ENCODE measurements at places on chromosomes 7 and 10.
A peak's percentile ranks its signal among the peaks of the same experiment; 100 is the strongest.

GRCh38 chr7:119964788-119965542, 308.0 kb upstream of the KCND2 start:
- no peak for DNase-seq

DNA sequence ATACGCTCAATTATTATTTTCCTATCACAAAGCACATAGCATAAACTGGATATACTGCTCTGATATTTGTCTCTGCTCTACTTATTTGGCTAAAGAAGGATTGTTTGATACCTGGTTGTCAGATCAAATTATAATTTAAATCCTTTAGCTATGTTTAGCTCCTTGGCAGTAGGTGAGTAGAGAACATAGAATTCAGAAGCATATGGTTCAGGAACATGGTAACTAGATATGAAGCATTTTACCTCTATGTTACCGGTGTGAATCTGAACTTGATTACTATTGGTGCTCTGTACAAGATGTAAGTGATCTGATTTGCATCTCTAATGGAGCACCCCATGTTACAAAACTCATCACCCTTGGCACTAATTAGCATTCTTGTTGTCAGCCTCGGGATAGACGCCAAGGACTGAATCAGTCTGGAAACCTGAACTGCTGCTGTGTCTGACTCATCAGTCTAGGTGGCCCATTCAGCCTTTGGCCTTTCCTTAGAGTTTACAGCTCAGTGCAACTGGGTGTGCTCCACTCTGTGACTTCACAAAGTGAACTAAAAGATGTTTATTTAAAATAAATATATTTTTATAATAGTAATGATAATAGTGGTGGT, 12.3 kb upstream of the MYPN start:
- DNase-seq, result no peak

DNA sequence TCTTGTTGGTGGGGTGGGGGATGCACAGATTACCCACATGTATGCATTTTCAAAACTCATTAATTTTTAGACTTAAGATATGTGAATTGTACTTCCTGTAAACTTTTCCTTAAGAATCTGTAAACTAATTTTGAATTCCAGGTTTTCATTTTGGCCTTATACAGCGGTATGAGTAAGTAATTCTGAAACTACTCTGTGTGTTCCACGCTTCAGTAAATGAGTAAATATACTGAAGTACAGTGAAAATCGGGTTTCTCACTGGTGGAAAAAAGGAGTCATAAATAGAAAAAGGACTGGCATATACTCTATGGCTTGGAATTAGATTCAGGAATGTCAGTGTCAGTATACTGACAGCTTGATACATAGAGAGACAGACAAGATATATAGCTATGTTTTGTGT, 72.8 kb downstream of the CTTNBP2 start:
- DNase-seq, result no peak

GRCh38 chr7:20514364-20514763, 101.1 kb upstream of the ABCB5 start:
- no peak for DNase-seq

DNA sequence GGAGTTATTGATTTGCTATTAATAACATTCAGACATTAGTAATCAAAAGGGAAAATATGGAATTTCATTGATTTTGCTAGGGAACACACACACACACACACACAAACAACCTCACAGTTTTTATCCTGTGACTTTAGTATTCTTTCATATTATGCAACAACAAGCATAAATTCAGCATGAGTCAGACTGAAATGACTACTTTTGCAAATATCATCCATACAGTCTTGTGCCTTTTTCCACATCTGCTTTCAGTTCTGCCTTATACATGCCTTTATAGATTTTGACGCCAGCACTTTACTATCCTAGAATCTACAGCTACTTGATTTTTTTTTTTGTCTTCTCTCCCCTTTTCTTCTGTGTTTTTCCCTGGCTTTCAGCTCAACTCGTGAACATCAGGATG, 975.8 kb upstream of the LRRTM3 start:
- DNase-seq, result no peak

GRCh38 chr10:28202941-28203352, 99.9 kb downstream of the MPP7 start:
- DNase-seq, result no peak

DNA sequence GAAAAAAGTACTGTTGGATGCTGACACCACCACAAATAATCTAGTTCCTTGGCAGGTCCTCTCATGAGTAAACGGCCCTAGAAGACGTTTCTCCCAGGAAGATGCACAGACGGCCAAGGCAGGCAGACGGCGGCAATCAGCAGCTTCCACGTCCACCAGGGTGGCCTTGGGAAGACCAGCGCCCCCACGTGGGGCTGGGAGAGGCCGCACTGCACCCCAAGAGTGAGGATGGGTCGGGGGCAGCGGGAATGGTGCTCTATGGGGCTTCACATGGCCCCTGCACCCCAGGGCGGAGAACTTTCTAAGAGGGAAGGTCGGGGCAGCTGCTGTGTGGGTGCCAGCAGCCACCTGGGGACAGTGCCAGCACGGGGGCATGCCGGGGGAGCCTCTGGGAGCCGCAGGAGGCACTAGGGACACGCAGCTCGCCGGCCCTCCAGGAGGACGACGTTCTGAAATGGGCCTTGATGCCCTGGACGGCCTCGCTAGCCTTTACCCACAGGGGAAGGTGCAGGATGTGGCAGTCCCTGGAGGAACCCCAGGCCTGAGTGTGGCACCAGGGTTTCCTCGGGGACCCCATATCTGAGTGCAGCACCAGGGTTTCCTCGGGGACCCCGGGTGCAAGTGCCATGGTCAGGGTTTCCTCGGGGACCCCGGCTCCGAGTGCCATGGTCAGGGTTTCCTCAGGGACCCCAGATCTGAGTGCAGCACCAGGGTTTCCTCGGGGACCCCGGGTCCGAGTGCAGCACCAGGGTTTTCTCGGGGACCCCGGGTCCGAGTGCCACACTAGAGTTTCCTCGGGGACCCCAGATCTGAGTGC, 539.9 kb downstream of the DNAJB6 start:
- DNase-seq, result no peak

DNA sequence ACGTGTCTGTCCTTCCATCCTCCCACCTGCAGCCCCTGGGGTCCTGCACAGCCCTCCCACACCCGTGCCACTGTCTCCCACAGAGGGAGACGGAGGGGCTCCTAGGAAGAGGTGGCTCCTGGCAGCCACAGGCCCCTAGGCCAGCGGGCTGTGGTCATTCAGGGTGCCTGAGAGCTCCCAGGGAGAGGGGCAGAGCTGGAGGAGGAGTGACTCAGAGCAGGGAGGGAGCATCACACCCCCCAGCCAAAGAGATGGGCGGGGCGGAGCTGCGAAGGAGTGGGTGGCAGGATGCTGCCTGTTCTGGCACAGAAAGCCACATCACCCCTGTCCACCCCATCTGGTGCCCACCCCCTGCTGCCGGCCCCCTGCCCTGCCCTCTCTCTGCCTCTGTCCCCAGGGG, 50.5 kb downstream of the STK32C start:
- DNase-seq, result no peak

DNA sequence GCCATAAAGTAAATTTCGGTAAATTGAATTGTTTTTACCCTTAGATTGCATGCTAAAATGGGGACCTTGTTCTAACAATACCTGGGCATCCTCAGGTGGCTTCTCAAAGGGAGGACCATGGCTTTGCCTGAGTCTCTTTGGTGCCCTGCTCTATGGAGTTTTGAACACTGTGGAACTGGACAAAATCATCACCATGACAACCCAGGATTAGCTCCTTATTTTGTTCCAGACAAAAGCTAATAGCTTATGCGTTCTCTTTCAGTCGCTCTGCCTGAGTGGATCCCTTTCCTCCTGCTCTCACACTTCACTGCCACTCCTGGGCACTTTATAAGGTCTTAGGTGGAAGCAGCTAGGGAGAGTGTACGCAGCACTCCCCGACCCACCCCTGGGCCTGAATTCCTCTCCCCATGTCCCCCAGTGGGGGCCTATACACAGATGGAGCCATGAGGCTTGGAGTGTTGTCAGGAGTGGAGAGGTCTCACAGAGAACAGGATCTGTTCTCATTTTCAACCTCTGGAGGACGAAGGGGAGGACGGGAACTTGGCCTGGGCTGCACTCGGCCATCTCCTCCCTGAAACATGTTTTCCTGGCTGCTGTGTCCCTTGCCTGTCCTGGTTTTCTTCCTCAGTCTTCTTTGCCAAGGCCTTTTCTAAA, 19.0 kb downstream of the ADCYAP1R1 start:
- no peak for DNase-seq

GRCh38 chr7:104803931-104804330, 210.1 kb upstream of the KMT2E start:
- no peak for DNase-seq

DNA sequence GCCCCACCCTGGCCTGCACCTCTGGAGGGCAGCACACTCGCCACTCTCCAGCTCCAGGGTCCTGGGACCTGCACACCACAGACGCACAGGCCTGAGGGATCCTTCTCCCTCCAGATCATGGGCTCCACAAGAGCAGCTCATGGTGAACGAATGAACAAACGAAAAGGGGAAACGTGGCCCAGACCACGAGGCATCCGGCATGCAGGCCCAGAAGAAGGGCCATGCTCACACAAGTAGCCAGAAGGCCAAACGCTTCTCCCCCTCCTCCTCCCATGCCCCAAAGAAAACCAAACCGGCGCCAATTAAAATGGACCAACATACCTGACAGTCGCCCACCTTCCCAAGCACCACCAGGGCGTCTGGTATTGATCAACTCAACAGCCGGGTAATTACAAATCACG, 30.4 kb downstream of the MAD1L1 start:
- DNase-seq, result no peak

- DNase-seq, result peak; percentile 28
These were observed 54.6 kb downstream of the CPVL start for GRCh38 chr7:29091715-29092114.

GRCh38 chr10:119614686-119615085, 17.9 kb upstream of the TIAL1 start:
- DNase-seq, result no peak

DNA sequence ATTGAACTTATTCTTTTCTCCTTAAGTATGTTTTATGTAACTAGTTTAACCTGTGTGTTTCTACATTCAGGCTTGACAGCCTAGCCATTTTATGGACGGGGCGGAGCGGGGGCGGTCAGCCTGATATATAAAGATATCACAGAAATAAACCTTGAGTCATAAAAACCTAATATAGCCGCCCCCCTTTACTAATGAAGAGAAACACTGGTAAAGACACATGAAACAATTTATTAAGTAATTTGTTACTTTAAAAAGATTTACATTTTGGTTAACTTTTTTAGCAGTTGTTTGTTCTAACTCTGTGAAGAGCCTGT, 84.0 kb downstream of the MAPK8 start:
- no peak for DNase-seq

- DNase-seq, result no peak
These were observed 75.9 kb upstream of the SP8 start for GRCh38 chr7:20862554-20862953.

DNA sequence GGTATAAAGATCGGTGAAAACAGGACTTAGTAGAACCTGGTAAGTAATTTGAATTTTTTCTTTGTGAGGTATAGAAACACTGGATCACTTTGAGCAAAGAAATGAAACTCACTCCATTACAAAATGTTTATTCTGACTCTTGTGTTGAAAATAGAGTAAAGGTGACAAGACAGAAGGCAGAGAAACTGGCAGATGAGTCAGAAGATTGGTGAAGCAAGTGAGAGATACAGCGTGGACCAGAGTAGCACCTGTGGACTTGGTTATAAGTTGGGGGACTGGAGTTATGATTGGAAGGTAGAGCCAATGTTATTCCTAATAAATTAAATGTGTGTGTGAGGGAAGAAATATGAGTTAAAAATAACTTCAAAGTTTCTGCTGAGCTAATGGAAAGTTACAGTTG, 620.9 kb downstream of the ZWINT start:
- no peak for DNase-seq

DNA sequence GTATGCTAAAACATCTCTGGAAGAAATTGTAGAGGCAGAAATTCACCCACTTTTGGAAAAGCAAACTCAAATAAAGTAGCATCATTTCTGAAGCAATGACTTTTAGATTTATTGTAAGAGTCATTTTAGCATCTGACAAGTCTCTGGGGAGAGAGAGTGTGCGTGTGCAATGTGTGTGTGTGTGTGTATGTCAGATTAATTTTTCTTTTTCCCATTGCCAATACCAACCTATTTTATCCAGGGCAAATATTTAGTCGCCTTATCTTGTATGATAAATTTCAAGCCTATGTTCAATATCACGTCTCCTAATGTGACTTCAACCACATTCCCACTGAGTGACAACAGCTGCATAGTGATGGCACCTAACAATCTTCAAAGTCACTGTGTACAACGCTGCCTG, 101.7 kb downstream of the NEBL start:
- no peak for DNase-seq

- no peak for DNase-seq
These were observed 13.0 kb downstream of the STK32C start for GRCh38 chr10:132294561-132295318.

DNA sequence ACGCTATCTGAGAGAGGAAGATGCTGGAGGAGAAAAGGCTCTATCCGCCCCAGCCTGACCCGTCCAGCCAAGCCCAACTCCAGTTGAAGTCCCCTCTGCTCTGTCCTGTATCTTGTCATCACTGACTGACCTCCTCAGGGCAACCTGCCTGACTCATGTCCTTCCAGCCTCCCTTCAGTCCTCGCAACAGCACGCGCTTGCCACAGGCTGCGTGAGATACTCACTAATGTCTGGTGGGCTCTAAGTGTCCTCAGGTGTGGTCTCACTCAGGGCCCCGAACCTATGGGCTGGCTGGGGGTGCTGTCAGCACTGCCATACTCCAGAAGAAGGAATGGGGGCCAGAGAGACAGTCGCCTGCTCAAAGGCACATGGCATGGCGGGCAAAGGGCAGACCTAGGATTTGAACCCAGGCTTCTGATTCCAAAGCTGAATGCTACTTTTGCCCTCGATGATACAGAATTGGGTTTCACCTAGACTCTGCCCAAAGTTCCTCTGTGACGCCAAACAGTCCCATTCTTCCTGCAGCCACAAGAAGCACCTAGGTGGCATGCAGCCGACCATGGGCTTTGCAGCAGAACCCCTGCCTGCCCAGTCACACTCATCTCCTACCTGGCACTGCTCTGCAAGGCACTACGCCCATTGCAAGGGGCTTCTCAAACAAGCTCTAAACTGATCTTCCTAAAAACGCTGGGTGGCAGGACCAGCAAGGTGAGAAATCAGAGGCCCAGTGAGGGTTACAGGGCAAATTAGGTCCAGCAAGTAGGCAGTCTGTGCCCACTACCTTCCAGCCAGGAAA, 8.5 kb downstream of the FAM53B start:
- no peak for DNase-seq

DNA sequence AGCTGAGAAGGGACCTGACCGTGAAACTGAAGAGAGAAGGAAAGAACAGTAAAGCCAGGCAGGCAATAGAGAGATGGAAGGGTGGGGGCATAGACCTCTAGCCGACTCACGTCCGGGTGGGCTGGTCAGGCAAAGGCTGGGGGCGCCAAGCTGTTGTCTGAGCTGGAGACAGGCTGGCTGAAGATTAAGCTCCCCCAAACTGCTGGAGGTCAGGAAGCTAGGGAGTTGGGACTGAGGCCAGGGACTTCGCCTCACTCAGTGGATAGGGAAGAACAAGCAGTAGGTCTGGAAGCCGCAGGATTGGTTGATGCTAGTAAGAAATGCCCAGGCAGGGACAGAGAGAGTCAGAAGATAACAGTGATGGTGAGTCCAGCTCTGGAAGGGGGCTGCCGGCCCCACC, 5.3 kb downstream of the PITX3 start:
- no peak for DNase-seq
